ENCODE measurements at places on chromosomes 12 and 14. TPM values are rescaled to one million over a fixed set of nuclear protein-coding genes. Genes with fewer than 3 reads are reported as not detected.
A peak's percentile ranks its signal among the peaks of the same experiment; 100 is the strongest.

The RD3L gene
- not detected for total RNA-seq

The NTN4 gene
- 5.5 TPM for total RNA-seq

DNA sequence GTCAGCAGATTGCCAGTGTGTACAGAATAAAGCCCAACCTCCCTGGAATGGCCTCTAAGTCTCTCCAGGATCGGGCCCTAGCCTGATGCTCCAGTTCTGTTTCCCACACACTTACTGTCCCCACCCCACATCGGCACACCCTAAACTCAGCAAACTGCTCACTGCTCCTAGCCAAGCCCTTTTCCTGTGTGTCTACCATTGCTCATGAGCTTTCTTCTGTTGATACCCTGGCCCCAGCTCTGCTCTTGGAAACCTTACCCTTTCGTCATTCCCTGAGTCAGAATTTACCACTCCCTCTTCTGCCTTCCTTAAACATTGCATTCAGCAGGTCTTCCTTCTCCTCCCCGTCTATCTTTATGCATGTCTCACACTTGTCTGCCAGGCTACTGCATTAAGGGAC, 158.9 kb downstream of the TMX1 start:
- peak; percentile 94 for ATAC-seq

- ATAC-seq: no peak
Observed at GRCh38 chr12:77549383-77550128, 281.1 kb upstream of the NAV3 start.

DNA sequence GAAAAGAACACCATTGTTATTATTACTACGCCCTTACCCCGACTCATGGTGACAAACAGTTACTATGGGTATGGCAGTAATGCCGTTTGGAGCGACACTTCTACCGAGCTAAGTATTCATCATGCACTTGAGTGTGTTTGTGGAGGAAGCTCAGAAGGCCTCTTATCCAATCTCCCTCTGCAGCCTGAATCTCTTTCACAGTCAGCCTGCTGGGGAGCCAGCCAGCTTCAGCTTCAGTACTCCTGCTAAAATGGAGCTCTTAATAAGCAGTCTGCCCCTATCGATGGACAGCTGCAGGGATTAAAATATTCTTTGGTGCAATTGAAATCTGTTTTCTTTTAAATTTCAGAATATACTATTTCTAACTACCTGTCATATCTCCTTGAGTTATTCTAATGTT, 24.7 kb upstream of the ATP5MC2 start:
- ATAC-seq: no peak

DNA sequence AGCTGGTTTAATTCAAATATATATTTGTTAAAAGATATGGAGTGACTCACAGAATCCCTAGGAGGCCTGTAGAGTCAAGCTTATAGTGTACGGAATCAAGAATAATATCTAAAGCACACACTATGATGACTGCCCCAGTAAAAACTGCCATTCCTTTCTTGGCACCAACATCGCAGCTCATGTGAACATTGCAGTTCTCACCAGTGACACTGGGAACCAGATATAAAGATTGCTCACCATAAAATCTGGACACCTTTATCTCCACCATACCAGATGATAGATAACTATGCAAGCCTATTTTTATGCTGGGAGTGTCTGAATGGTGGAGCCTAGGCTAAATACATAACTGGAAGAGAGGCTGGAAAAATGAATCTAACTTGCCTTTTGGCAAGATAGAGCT, 463.9 kb upstream of the TBX3 start:
- no peak for ATAC-seq

GRCh38 chr12:58871556-58871955, 48.7 kb downstream of the LRIG3 start:
- no peak for ATAC-seq

- peak; percentile 20 for ATAC-seq
Observed at GRCh38 chr14:105093431-105094192, 28.4 kb upstream of the GPR132 start.

GRCh38 chr14:82889701-82890100, 1356.0 kb upstream of the SEL1L start:
- no peak for ATAC-seq

GRCh38 chr12:111597831-111598636, 1.1 kb downstream of the ATXN2 start:
- ATAC-seq: peak; percentile 49

The NEUROD4 gene
- not detected for total RNA-seq

DNA sequence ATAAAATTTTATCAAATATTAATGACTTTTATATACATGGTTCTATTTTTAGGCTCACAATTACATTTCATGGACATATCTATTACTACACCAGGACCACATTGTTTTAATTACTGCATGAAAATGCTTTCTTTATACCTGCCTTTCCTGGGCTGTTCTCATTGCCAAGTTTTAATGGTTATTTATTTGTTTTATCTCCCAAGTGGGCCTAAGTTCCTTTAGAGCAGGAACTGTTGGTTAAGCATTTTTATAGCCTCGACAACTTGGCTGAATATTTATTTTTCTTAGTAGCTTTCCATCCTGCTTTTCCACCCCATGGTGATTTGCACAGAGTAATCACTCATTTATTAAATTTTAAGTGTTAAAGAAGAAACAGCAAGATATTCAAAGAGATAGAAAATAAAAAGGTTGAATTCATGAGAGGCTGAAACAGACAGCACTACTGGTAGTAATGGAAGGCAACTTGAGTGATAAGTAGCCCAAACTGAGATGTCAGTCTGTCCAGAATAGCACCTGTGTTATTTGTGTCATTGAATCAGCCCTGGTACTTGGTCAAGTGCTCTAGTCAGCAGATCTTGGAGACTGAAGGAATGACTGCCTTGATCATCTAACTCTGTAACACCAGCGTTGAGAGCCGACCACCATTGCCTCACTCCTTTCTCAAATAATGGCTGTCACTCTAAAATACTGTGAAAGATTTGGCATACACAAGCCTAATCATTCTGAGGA, 119.1 kb upstream of the EGLN3 start:
- no peak for ATAC-seq

DNA sequence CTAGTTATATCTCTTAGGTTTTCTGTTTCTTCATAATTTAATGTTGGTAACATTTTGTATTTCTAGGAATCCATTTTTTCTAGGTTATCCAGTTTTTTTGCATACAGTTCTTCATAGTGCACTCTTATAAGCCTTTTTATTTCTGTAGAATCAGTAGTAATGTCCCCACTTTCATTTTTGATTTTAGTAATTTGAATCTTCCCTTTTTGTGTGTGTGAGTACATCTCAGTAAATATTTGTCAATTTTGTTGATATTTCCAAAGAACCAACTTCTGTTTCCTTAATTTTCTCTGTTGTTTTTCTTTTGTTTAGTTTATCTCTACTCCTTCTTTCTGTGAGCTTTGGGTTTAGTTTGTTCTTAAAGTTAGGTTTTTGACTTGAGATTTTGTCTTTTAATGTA, 507.3 kb upstream of the RGS6 start:
- no peak for ATAC-seq

The LTBR gene
- 84.2 TPM for total RNA-seq

DNA sequence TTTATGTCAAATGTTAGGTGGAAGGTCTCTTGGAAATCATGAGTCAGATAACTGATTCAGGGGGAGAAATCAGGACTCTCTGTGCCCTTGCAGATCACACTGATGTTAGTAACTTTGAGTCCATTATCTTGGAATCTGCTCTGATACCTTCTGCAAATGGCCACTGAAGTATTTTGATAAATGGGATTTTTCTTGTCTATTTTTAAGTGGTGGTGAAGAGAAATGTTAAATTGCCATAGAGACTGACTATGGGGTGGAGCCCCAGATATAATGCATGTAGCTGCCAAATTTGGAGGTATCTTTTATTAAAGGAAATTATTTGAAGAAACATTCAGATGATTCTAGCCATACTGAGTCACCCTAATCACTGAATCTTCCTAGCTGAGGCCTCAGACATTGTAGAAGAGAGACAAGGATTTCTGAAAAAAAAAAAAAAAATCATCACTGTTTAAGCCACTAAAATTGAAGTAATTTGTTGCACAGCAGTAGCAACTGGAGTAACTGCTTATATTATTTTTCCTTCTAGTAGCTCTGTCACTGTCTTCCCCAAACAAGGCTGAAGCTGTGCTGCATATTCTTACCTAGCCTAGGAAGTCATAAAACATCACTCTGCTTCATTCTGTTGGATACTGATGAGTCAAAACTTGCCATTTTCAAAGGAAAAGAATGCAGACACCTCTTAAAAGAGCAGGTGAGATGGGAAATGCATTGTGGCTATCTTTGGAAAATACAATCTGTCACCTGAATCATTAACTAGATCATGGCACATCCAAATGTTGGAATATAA, 36.0 kb upstream of the CLEC14A start:
- ATAC-seq: no peak

DNA sequence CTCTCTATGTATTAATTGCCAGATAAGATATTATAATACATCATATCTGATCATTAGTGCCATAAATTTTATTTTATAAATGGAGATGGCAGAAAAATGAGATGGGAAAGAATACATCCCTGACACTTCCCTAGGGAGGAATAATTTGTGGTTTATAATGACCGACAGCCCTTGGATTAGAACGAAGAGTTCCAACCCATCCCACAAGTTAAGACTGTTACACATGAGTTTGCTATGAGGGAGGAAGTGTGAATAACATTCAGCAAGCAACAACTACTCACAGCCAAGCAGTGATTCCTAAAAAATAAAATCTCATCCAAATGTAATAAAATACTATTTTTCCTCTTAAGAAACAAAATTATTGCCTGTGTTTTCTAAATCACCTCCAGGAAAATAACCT, 299.0 kb downstream of the CCDC91 start:
- ATAC-seq: no peak

- no peak for ATAC-seq
Observed at GRCh38 chr12:109539508-109539907, 33.8 kb downstream of the MMAB start.

DNA sequence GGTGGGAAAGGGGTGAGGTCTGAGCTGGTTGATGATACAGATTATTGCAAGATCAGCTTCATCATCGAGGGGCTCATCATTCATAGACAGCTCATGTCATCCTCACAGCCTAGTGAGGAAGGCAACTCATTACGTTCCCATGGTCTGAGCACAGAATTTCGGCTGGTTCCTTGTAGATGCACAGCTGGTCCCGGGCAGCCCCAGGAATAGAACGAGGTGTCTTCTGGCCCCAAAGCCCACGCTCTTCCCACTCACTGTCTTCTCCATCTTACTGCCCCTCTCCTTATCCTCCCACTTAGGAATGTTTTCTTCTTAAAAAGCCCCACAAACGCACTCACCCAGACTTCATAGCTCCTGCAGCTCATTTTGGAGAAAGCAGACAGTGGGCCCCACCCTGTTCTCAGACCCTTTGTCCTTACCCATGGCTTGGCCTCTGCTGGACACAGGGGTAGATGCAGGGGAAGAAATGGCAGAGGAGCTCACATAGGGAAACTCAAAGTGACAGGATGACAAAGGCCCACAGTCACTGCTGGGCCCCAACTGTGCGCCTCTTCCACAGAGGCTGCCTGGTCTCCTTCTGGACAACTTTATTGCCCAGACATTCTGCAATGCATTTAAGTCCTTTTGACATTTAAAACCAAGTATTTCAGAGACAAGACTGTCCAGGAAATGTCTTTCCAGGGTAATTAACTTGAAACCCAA, 162.2 kb downstream of the ADGRD1 start:
- ATAC-seq: no peak

DNA sequence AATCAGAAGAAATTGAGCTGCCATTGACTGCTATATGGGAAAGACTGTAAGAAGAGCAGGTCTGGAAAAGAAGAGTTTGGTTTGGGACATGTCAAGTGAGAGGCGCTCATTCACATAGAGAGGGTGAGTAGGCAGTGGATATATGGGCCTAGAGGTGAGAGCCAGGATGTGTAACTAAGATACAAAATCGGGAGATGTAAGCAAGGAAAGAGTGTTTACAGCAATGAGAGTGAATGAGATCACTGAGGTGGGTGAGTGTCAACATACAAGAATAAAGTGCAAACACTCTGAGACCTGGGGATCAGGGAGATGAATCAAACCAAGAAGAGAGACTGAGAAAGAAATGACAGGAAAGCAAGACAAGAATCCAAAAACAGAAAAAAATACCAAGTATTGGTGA, 58.0 kb upstream of the RTRAF start:
- no peak for ATAC-seq

DNA sequence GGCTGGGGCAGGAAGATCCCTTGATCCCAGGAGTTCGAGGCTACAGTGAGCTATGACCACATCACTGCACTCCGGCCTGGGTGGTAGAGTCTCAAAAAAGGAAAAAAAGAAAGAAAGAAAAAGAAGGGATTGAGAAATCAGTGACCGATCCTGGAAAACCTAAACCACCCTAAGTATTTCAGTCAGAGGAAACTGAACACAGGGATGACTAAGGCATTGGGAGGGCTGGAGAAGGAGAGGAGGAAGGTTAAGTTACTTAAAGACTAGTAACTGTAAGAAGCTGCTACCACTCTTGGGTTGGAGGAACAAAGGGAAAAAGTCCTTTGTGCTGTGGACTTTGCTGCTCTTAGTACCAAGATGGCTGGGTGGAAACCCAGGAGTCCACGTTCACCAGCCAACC, 10.6 kb downstream of the HHIPL1 start:
- ATAC-seq: no peak

- peak; percentile 49 for ATAC-seq
Observed at GRCh38 chr12:94244165-94245133, 96.1 kb downstream of the PLXNC1 start.

The IL22 gene
- 0.44 TPM for total RNA-seq
